ENCODE measurements at places on chromosomes 3 and 15. TPM values are rescaled to one million over a fixed set of nuclear protein-coding genes. Genes with fewer than 3 reads are reported as not detected.

GRCh38 chr3:141391298-141391990, 23.1 kb downstream of the ZBTB38 start:
- DNase-seq = no peak

DNA sequence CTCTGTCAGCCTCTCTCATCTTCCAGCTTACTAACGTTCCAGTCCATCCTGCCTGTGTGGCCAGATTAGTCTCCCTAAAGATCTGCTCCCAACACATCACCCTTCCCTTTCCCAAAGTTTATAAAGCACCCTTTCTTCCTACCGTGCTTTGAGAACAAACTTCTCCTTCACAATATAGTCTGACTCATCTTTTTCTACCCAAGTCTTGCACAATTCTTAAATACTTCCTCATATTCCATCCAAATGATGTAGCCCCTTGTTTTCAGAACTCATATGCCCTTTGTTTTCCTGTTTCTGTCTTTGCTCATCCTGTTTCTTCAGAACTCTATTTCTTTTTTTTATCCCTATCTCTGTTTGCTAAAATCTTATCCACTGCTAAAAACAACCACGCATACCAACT, 326.8 kb downstream of the MFSD1 start:
- no peak for DNase-seq

IQCF6 gene
- total RNA-seq = not detected

LMLN gene
- 7.8 TPM for total RNA-seq
